Memory B cell (primary cell): ENCODE measurements at places on chromosomes 13 and 19.

GRCh38 chr13:40780822-40781401 is 8.5 kb upstream of the SLC25A15 start:
- H3K4me3 ChIP-seq: no peak overlapping the region
- no peak overlapping the region for H3K27ac ChIP-seq
- no peaks in the 10 kb centered on the region for H3K27me3 ChIP-seq
- peaks cover 18% of the 10 kb centered on the region for H3K4me1 ChIP-seq

- H3K4me1 ChIP-seq: no peaks in the 10 kb centered on the region
- no peak for DNase-seq
Measured at GRCh38 chr19:41587101-41587837, 11.3 kb downstream of the CEACAM21 start.

- no peaks in the 10 kb centered on the region for H3K27me3 ChIP-seq
- no peak overlapping the region for H3K27ac ChIP-seq
- DNase-seq: no peak
- H3K4me3 ChIP-seq: no peak overlapping the region
Measured at GRCh38 chr13:67184247-67184646, 45.9 kb downstream of the PCDH9 start.

- H3K4me3 ChIP-seq: no peak overlapping the region
- no peak for DNase-seq
- H3K4me1 ChIP-seq: no peaks in the 10 kb centered on the region
- H3K27ac ChIP-seq: no peak overlapping the region
Measured at GRCh38 chr19:18073197-18073596, 13.5 kb downstream of the IL12RB1 start.

DNA sequence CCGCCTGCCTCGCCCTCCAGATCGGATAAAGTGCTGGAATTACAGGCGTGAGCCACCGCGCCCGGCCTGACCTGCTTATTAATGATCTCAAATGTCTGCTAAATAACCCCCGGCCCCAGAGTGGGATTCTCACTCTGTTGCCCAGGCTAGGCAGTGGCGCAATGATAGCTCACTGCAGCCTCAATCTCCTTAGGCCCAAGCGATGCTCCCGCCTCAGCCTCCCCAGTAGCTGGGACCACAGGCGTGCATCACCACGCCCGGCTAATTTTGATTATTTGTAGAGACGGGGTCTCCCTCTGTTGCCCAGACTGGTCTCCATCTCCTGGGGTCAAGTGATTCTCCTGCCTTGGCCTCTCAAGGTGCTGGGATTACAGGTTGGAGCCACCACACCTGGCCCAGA is 626 bp upstream of the ATP5F1D start:
- H3K27ac ChIP-seq: no peak overlapping the region
- H3K4me3 ChIP-seq: peak overlapping the region; percentile 84
- DNase-seq: no peak

DNA sequence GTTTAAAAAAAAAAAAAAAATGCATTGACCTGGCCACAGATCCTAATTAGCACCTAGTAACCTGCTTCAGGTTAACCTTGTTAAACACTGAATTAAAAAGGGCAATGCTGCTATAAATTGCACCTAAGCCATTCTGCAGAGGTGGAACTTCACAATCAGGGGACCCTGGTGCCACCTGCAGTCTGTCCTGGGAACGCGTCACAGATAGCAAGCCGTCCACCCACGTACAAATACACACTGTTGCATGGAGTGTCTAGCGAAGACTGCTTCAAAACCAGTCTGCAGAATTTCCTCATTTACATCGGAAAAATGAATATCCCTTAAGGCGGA is 169.3 kb downstream of the COL4A1 start:
- no peak overlapping the region for H3K27ac ChIP-seq
- DNase-seq: no peak
- no peaks in the 10 kb centered on the region for H3K36me3 ChIP-seq
- H3K4me3 ChIP-seq: peak overlapping the region; percentile 64
- peaks cover 17% of the 10 kb centered on the region for H3K27me3 ChIP-seq

- no peaks in the 10 kb centered on the region for H3K27me3 ChIP-seq
- no peak overlapping the region for H3K27ac ChIP-seq
- H3K4me3 ChIP-seq: peak overlapping the region; percentile 41
- no peaks in the 10 kb centered on the region for H3K36me3 ChIP-seq
- DNase-seq: no peak
Measured at GRCh38 chr19:40419066-40419612, 6.0 kb upstream of the PRX start.

GRCh38 chr13:82947191-82947621 is 935.1 kb downstream of the SLITRK1 start:
- H3K4me1 ChIP-seq: no peaks in the 10 kb centered on the region
- H3K27ac ChIP-seq: no peak overlapping the region
- no peaks in the 10 kb centered on the region for H3K36me3 ChIP-seq
- no peaks in the 10 kb centered on the region for H3K27me3 ChIP-seq
- DNase-seq: no peak

- no peak overlapping the region for H3K27ac ChIP-seq
- H3K27me3 ChIP-seq: peaks cover 8% of the 10 kb centered on the region
- H3K4me1 ChIP-seq: no peaks in the 10 kb centered on the region
- DNase-seq: no peak
Measured at GRCh38 chr19:29549105-29550070, 23.6 kb downstream of the VSTM2B start.

DNA sequence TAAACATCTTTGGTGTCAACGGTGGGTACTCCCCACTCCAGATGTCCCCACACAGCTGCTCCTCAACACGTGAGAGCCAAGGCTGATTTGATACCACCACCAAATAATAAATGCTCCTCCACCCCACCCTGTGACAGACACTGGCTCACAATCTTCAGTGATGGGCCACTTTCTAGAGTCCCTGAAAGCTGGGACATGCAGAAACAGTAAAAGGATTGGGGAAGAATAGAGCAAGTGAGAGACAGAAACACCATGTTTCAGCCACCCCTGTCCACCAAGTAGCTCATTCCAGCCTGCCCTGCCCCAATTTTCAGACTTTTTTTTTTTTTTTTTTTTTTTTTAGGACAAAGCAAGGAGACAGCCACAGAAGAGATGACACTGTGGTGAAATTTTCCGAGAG is 1.6 kb downstream of the SLC46A3 start:
- no peak for DNase-seq
- H3K4me1 ChIP-seq: peaks cover 18% of the 10 kb centered on the region
- H3K27me3 ChIP-seq: no peaks in the 10 kb centered on the region
- H3K27ac ChIP-seq: peak overlapping the region; percentile 55
- H3K4me3 ChIP-seq: peak overlapping the region; percentile 70
